Heart left ventricle (tissue), 16 donors: ENCODE measurements at places on chromosomes 16 and 17. TPM values are rescaled to one million over a fixed set of nuclear protein-coding genes. Genes with fewer than 3 reads are reported as not detected.

The SOCS7 gene
- 10.2 TPM for polyA plus RNA-seq

The MILR1 gene
- 1.6 TPM for polyA plus RNA-seq

The TAF15 gene
- 95.0 TPM for polyA plus RNA-seq

The REXO5 gene
- 1.6 TPM for polyA plus RNA-seq

The SLC47A1 gene
- polyA plus RNA-seq = 9.1 TPM

The TNFRSF17 gene
- polyA plus RNA-seq = not detected

The CDT1 gene
- polyA plus RNA-seq = 0.19 TPM

The SERPINF2 gene
- polyA plus RNA-seq = 0.65 TPM

DNA sequence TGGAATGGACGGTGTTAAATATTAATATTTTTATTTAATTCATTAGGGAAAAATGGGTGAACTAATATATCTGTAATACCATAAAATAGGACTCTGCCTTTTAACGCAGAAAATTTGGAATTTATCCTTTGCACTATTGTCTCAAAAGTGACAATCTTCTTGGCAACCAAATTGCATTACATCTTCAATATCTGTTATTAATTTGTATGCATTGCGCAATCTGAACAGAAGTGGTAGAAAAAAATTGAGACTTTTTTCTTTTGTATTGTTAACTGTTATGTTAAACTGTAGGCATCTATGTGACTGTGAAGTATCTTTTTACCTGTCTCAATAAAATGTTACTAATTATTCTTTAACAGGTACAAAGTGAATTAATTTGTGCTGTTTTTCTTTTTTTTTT lies 55.6 kb downstream of the PPM1E start:
- H3K27ac ChIP-seq = no peak overlapping the region
- no peaks in the 10 kb centered on the region for H3K36me3 ChIP-seq
- no peaks in the 10 kb centered on the region for H3K4me1 ChIP-seq
- DNase-seq = no peak
- no peak overlapping the region for H3K4me3 ChIP-seq

GRCh38 chr16:85778873-85779272 lies 20.5 kb downstream of the EMC8 start:
- no peak for DNase-seq
- peaks cover 11% of the 10 kb centered on the region for H3K4me1 ChIP-seq
- no peak overlapping the region for H3K27ac ChIP-seq
- H3K36me3 ChIP-seq = peaks cover 53% of the 10 kb centered on the region
- H3K4me3 ChIP-seq = no peak overlapping the region
- no peaks in the 10 kb centered on the region for H3K27me3 ChIP-seq

- no peaks in the 10 kb centered on the region for H3K36me3 ChIP-seq
- DNase-seq = no peak
- no peak overlapping the region for H3K4me3 ChIP-seq
- no peaks in the 10 kb centered on the region for H3K27me3 ChIP-seq
Observed at GRCh38 chr16:86628614-86629013, 50.3 kb downstream of the FOXL1 start.

- H3K4me1 ChIP-seq = peaks cover 5% of the 10 kb centered on the region
- H3K27ac ChIP-seq = no peak overlapping the region
- no peaks in the 10 kb centered on the region for H3K27me3 ChIP-seq
- no peaks in the 10 kb centered on the region for H3K36me3 ChIP-seq
Observed at GRCh38 chr17:41627316-41628072, 3.1 kb upstream of the KRT17 start.

DNA sequence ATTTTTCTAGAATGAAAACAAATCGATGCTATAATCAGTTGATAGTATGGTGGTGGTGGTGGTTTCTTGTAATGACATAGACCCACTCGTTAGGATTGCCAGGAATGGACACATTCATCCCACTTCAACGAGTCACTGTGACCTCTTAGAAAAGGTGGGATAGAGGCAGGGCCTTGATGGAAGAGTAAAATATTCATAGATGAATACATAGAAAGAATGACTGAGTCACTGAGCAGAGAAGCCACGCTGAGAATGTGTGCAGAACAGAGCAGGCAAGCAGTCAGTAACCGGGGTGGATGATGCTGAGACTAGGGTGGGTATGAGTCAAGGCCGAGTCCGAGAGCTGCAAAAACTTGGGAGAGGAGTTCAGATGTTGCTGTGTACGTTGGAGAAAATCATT lies 129.9 kb downstream of the PITPNC1 start:
- DNase-seq = no peak
- no peaks in the 10 kb centered on the region for H3K4me1 ChIP-seq
- H3K4me3 ChIP-seq = no peak overlapping the region
- no peaks in the 10 kb centered on the region for H3K36me3 ChIP-seq
- no peaks in the 10 kb centered on the region for H3K27me3 ChIP-seq

- no peak overlapping the region for H3K4me3 ChIP-seq
- H3K27me3 ChIP-seq = no peaks in the 10 kb centered on the region
- no peaks in the 10 kb centered on the region for H3K36me3 ChIP-seq
- DNase-seq = no peak
Observed at GRCh38 chr16:89837014-89837546, 8.8 kb downstream of the SPIRE2 start.

- DNase-seq = peak; percentile 80
- no peak overlapping the region for H3K4me3 ChIP-seq
- H3K36me3 ChIP-seq = no peaks in the 10 kb centered on the region
- peak overlapping the region; percentile 25 for H3K27ac ChIP-seq
Observed at GRCh38 chr17:55783684-55784245, 32.9 kb downstream of the PCTP start.

DNA sequence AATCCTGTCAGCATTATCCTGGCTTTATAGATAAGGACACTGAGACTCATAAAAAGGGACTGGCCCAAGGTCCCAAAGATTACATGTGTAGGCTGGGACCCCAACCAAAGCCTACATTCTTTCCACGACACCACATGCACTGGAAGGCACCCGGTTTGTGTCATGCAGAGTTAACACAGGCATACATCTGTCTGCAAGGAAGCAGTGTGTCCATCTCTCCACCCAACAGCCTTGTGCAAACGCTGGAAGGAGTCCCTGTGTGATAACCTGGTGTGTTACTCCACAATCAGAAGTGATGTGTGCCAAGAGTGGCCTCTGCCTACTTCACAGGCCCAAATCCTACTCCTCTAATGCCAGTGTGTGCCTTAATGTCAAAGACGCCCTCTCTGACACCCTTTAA lies 139.8 kb downstream of the PARN start:
- H3K4me1 ChIP-seq = peaks cover 40% of the 10 kb centered on the region
- H3K27ac ChIP-seq = no peak overlapping the region
- DNase-seq = no peak
- H3K27me3 ChIP-seq = no peaks in the 10 kb centered on the region

- H3K27ac ChIP-seq = no peak overlapping the region
- H3K27me3 ChIP-seq = no peaks in the 10 kb centered on the region
- H3K4me3 ChIP-seq = no peak overlapping the region
- DNase-seq = peak; percentile 72
- H3K4me1 ChIP-seq = no peaks in the 10 kb centered on the region
- H3K36me3 ChIP-seq = no peaks in the 10 kb centered on the region
Observed at GRCh38 chr17:10812674-10813073, 8.8 kb upstream of the TMEM238L start.

DNA sequence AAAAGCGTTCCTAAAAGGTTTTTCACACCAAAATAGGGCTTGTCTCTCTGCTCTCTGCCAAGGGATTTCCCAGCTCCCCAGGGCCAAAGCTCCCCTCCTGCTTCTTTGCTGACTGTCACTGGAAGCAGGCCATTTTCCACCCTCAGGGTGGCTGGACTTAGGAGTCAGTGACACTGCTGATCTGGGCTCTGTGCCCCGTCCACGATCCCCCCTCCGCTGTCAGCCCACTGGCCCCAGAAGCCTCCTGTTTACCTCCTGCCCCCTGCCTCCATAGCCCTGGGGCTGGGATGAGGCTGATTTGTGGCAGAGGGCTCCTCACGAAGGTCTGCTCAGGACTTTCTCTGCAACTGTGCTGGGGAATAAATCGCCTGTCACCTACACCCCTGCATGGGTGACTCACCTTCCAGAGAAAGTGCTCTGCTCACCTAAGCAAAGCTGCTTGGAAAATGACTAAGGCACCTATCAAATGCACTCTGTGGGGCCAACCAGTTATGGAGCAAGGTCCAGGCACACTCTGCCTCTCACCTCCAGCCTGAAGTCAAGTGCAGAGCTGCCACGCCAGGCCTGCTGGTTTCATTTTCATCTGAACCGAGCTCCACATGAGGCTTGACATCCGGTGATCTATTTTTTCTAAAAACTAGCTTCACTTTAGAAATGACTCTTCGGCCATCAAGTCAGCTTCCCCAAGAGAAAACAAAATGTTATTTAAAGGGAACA lies 4.9 kb downstream of the MAP3K14 start:
- no peaks in the 10 kb centered on the region for H3K27me3 ChIP-seq
- H3K4me1 ChIP-seq = peaks cover 94% of the 10 kb centered on the region
- H3K4me3 ChIP-seq = peak overlapping the region; percentile 13
- H3K36me3 ChIP-seq = peaks cover 4% of the 10 kb centered on the region
- DNase-seq = peak; percentile 77

- H3K36me3 ChIP-seq = no peaks in the 10 kb centered on the region
- no peaks in the 10 kb centered on the region for H3K27me3 ChIP-seq
- DNase-seq = no peak
- no peaks in the 10 kb centered on the region for H3K4me1 ChIP-seq
- H3K27ac ChIP-seq = no peak overlapping the region
Observed at GRCh38 chr16:17321824-17322223, 148.9 kb downstream of the XYLT1 start.

- no peak for DNase-seq
- H3K4me1 ChIP-seq = no peaks in the 10 kb centered on the region
- H3K27ac ChIP-seq = no peak overlapping the region
- no peak overlapping the region for H3K4me3 ChIP-seq
- no peaks in the 10 kb centered on the region for H3K36me3 ChIP-seq
Observed at GRCh38 chr16:72166151-72166550, 5.8 kb downstream of the PMFBP1 start.

DNA sequence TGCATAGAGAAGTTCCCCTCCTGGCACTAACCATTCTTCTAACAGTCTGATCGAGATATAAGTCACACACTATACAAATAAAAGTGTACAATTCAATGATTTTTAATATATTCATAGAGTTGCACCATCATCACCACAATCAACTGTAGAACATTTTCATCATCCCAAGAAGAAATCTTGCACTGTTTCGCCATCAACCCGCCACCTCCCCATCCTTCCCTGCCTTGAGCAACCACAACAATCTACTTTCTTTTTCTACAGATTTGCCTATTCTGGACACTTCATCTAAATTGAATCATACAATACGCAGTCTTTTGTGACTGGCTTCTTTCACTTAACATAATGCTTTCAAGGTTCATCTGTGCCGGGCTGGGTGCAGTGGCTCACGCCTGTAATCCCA lies 33.0 kb upstream of the GUCY2D start:
- no peaks in the 10 kb centered on the region for H3K36me3 ChIP-seq
- no peak overlapping the region for H3K4me3 ChIP-seq
- no peak overlapping the region for H3K27ac ChIP-seq
- no peak for DNase-seq
- no peaks in the 10 kb centered on the region for H3K4me1 ChIP-seq
- no peaks in the 10 kb centered on the region for H3K27me3 ChIP-seq

GRCh38 chr17:68599091-68599490 lies 2.1 kb downstream of the FAM20A start:
- no peak for DNase-seq
- H3K36me3 ChIP-seq = no peaks in the 10 kb centered on the region
- H3K4me1 ChIP-seq = peaks cover 7% of the 10 kb centered on the region
- no peaks in the 10 kb centered on the region for H3K27me3 ChIP-seq

GRCh38 chr16:21265104-21265837 lies 12.8 kb downstream of the CRYM start:
- peak; percentile 81 for DNase-seq
- H3K27ac ChIP-seq = peak overlapping the region; percentile 67
- no peaks in the 10 kb centered on the region for H3K4me1 ChIP-seq
- no peaks in the 10 kb centered on the region for H3K36me3 ChIP-seq
- H3K27me3 ChIP-seq = no peaks in the 10 kb centered on the region

- no peak for DNase-seq
- H3K4me1 ChIP-seq = no peaks in the 10 kb centered on the region
- no peaks in the 10 kb centered on the region for H3K27me3 ChIP-seq
- H3K27ac ChIP-seq = no peak overlapping the region
Observed at GRCh38 chr17:17385491-17385890, 82.3 kb downstream of the NT5M start.

DNA sequence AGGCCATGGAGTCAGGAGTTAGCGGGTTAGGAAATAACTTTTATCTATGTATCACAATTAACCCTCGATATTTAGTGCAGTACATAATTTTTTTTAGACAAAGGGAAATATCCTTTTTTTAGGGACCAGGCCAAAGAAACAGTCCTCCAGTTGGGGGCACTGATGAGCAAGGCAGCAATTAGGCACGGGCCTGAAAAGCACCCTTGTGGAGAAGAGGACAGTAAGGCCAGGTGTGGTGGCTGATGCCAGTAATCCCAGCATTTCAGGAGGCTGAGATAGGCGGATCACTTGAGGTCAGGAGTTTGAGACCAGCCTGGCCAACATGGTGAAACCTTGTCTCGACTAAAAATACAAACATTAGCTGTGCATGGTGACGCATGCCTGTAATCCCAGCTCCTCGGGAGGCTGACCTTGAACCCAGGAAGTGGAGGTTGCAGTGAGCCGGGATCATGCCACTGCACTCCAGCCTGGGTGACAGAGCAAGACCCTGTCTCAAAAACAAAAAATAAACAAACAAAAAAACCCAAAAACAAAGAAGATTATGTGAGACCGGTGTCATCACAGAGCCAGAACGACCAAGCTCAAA lies 158.3 kb upstream of the NOL11 start:
- DNase-seq = no peak
- no peaks in the 10 kb centered on the region for H3K36me3 ChIP-seq
- H3K4me1 ChIP-seq = no peaks in the 10 kb centered on the region
- no peak overlapping the region for H3K4me3 ChIP-seq
- no peak overlapping the region for H3K27ac ChIP-seq
- H3K27me3 ChIP-seq = no peaks in the 10 kb centered on the region

- H3K4me3 ChIP-seq = no peak overlapping the region
- DNase-seq = no peak
- H3K27me3 ChIP-seq = no peaks in the 10 kb centered on the region
- peaks cover 91% of the 10 kb centered on the region for H3K36me3 ChIP-seq
Observed at GRCh38 chr17:29084541-29085146, 41.7 kb downstream of the PIPOX start.

DNA sequence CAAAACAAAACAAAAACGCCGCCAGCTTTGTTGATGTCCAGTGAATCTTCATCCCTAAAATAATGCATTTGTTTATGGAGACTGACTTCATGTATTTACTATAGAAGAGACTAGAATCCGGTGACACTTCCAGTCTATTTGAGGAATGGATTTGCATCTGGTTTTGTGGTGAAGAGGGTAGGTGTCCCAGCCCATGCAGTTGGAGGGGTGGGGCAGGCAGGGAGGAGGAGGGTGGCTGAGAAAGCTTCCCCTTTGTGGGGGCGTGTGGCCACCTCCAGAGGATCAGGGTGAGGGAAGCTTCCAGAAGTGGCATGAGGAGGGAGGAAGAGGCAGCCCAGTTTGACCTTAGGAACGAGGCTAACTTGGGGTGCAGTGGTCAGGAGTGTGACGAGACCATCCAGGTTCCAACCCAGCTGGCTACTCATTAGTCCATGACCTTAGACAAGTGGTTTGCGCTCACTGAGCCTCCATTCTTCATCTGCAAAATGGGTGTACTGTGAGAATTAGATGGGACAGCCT lies 69.5 kb downstream of the CMIP start:
- peaks cover 6% of the 10 kb centered on the region for H3K4me1 ChIP-seq
- peak overlapping the region; percentile 42 for H3K27ac ChIP-seq
- H3K4me3 ChIP-seq = no peak overlapping the region
- no peaks in the 10 kb centered on the region for H3K27me3 ChIP-seq
- DNase-seq = no peak

- no peak overlapping the region for H3K27ac ChIP-seq
- no peak for DNase-seq
- no peaks in the 10 kb centered on the region for H3K36me3 ChIP-seq
- no peaks in the 10 kb centered on the region for H3K4me1 ChIP-seq
- no peak overlapping the region for H3K4me3 ChIP-seq
- no peaks in the 10 kb centered on the region for H3K27me3 ChIP-seq
Observed at GRCh38 chr17:82114872-82115271, 16.8 kb upstream of the FASN start.
